ENCODE measurements at places on chromosomes 16 and 17. TPM values are rescaled to one million over a fixed set of nuclear protein-coding genes. Genes with fewer than 3 reads are reported as not detected.

The TMEM186 gene
- 10.1 TPM for total RNA-seq

The RAB11FIP3 gene
- 22.7 TPM for total RNA-seq

The ABCC12 gene
- total RNA-seq, result not detected

The SLFN12L gene
- total RNA-seq, result 97.9 TPM

The TEX14 gene
- total RNA-seq, result 0.27 TPM

The CXCL16 gene
- 0.94 TPM for total RNA-seq

The KRT25 gene
- total RNA-seq, result not detected

The KRT28 gene
- not detected for total RNA-seq

The CD68 gene
- 4.4 TPM for total RNA-seq

The VWA3A gene
- total RNA-seq, result 0.20 TPM

The OR4D1 gene
- 0.77 TPM for total RNA-seq

The CRHR1 gene
- not detected for total RNA-seq

The GCSH gene
- 11.0 TPM for total RNA-seq

The RHBDF2 gene
- 37.1 TPM for total RNA-seq

The TNFRSF13B gene
- total RNA-seq, result not detected

The SCIMP gene
- total RNA-seq, result not detected

The PITPNM3 gene
- total RNA-seq, result 0.33 TPM

The CFAP119 gene
- total RNA-seq, result 3.0 TPM

The CLEC10A gene
- total RNA-seq, result not detected

The MRC2 gene
- total RNA-seq, result 4.0 TPM

The TM4SF5 gene
- not detected for total RNA-seq

The CLEC16A gene
- total RNA-seq, result 35.1 TPM

The NCOR1 gene
- total RNA-seq, result 182 TPM

The DYNLRB2 gene
- not detected for total RNA-seq

The TPPP3 gene
- total RNA-seq, result not detected

The NAT9 gene
- total RNA-seq, result 28.6 TPM

The CCDC40 gene
- not detected for total RNA-seq

The RECQL5 gene
- total RNA-seq, result 47.1 TPM

The PDP2 gene
- 21.4 TPM for total RNA-seq

The XAF1 gene
- total RNA-seq, result 497 TPM

The CTRB2 gene
- not detected for total RNA-seq

The RGS11 gene
- not detected for total RNA-seq

The SIAH1 gene
- total RNA-seq, result 13.7 TPM

The MMP2 gene
- not detected for total RNA-seq

The RNU2-1 gene
- 5,823 TPM for total RNA-seq

The TRPV2 gene
- total RNA-seq, result 134 TPM

The ABCA10 gene
- total RNA-seq, result 1.6 TPM

The ITGAD gene
- total RNA-seq, result not detected

The TEX19 gene
- total RNA-seq, result not detected

The GSG1L gene
- not detected for total RNA-seq

The CCDC47 gene
- 65.4 TPM for total RNA-seq

The SMIM36 gene
- total RNA-seq, result not detected

The ADAMTS18 gene
- total RNA-seq, result not detected

The TEKT5 gene
- not detected for total RNA-seq

The TRIM16 gene
- 8.7 TPM for total RNA-seq

The RHBDF1 gene
- total RNA-seq, result not detected

The CMTM2 gene
- 0.73 TPM for total RNA-seq

The DCUN1D3 gene
- 9.9 TPM for total RNA-seq

The CHST6 gene
- not detected for total RNA-seq
